ENCODE measurements at places on chromosomes 16 and 17.

DNA sequence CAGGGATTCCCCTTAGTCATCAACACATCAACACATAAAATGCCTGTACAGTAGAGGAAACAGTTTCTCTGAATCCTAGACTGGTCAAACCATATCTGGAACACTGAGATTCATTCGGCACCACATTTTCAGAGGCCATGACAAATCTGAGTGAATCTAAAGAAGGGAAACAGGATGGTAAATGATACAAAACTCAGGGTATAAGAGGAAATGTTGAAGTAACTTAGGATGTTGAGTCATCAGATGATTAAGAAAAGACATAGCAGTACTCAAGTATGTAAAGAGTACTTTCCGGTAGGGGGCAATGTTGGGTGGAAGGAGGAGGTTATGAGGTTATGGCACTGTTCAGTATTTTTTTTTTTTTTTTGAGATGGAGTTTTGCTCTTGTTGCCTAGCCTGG, 358.5 kb upstream of the PMFBP1 start:
- H3K4me3 ChIP-seq: no peak overlapping the region
- H3K27ac ChIP-seq: no peak overlapping the region
- no peaks in the 10 kb centered on the region for H3K36me3 ChIP-seq
- no peak for DNase-seq
- H3K4me1 ChIP-seq: no peaks in the 10 kb centered on the region

GRCh38 chr17:41533613-41534012, 5.5 kb upstream of the KRT19 start:
- H3K27me3 ChIP-seq: peaks cover 11% of the 10 kb centered on the region
- no peak overlapping the region for H3K4me3 ChIP-seq
- no peaks in the 10 kb centered on the region for H3K36me3 ChIP-seq
- no peak for DNase-seq
- H3K27ac ChIP-seq: no peak overlapping the region

DNA sequence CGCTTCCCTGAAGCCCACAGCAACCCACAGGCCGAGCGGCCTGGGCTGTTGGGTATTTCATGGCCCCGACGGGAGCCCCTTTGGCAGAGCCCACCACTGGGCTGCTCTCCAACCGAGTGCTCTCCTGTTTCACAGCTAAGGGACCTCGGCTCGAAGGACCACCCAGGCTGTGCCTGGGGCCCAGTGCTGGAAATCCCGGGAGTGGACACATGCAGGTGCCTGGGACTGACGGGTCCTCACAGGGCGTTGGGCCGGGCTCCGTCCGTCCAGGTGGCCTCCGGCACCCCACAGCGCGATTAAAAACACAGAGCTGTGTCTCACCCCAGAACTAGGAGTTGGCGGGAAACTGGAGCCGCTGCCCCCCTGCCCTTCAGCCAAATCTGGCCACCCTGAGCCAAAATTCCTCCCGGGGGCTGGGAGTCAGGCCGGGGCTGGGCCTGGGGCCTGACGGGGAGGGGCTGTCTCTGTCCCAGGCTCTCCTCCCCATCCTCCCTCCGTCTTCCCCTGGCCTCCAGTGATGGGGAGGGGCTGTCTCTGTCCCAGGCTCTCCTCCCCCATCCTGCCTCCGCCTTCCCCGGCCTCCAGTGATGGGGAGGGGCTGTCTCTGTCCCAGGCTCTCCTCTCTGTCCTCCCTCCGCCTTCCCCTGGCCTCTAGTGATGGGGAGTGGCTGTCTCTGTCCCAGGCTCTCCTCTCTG, 14.1 kb downstream of the UTS2R start:
- H3K27me3 ChIP-seq: peaks cover 6% of the 10 kb centered on the region
- no peak overlapping the region for H3K27ac ChIP-seq
- no peaks in the 10 kb centered on the region for H3K36me3 ChIP-seq
- no peak for DNase-seq

- no peaks in the 10 kb centered on the region for H3K27me3 ChIP-seq
- DNase-seq: no peak
- no peak overlapping the region for H3K27ac ChIP-seq
- H3K4me1 ChIP-seq: no peaks in the 10 kb centered on the region
- no peak overlapping the region for H3K4me3 ChIP-seq
Measured at GRCh38 chr17:36921095-36921851, 16.0 kb upstream of the LHX1 start.

- H3K4me3 ChIP-seq: no peak overlapping the region
- H3K4me1 ChIP-seq: no peaks in the 10 kb centered on the region
- no peak for DNase-seq
- no peaks in the 10 kb centered on the region for H3K27me3 ChIP-seq
Measured at GRCh38 chr17:76827736-76828135, 40.5 kb upstream of the MGAT5B start.

DNA sequence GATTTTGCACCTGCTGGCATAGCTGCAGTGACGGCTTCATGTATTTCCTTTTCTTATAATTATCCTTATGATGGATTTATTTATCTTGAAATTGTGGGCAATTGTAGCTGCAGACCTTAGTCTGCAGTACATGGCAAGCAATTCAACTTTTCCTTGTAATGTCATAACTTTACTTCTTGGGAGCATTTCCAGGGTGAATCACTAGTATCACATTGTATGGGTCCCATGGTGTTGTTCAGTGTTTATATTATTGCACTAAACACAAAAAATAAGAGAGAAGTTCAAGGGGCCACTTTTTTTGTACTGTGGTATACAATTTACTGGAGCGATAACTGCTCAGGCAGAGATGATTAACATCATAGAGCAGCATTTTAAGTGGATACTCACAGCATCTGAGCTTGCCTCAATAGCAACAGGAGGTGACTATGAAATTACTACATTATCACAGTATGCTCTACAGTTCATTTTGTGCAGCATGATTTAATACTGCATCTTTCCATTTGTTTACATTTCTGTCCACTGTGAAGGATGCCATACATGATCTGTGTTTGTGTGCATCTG, 169.5 kb downstream of the STX8 start:
- DNase-seq: no peak
- H3K27ac ChIP-seq: no peak overlapping the region
- no peaks in the 10 kb centered on the region for H3K4me1 ChIP-seq
- H3K36me3 ChIP-seq: no peaks in the 10 kb centered on the region

DNA sequence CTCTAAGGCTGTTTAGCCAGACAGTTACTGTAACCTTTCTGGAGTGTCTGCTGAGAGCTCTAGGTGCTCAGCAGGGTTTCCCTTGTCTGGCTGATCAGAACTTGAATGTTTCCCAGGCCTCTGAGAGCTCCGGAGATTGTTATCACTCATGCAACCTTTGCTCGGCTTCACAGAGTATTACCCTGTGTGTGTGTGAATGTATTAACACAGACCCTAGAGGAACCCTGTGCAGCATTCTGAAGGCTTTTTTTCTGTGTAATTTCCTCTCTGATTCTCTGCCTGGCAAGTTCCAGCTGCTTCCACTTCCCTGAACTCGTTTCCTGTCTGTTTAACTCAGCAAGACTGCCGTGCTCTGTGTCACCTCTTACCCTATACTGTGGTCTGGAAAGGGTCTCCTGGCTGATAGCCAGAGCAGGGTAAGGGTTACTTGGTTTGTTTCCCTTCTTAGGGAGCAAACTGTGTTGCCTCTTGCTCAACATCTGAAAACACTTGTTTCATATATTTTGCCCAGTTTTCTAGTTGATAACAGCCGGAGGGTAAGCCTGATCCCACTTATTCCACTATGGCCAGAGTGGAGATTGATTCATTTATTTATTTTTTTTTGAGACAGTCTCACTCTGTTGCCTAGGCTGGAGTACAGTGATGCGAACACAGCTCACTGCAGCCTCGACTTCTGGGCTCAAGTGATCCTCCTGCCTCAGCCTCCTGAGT, 21.7 kb downstream of the PRMT7 start:
- H3K4me3 ChIP-seq: no peak overlapping the region
- no peaks in the 10 kb centered on the region for H3K27me3 ChIP-seq
- DNase-seq: no peak

DNA sequence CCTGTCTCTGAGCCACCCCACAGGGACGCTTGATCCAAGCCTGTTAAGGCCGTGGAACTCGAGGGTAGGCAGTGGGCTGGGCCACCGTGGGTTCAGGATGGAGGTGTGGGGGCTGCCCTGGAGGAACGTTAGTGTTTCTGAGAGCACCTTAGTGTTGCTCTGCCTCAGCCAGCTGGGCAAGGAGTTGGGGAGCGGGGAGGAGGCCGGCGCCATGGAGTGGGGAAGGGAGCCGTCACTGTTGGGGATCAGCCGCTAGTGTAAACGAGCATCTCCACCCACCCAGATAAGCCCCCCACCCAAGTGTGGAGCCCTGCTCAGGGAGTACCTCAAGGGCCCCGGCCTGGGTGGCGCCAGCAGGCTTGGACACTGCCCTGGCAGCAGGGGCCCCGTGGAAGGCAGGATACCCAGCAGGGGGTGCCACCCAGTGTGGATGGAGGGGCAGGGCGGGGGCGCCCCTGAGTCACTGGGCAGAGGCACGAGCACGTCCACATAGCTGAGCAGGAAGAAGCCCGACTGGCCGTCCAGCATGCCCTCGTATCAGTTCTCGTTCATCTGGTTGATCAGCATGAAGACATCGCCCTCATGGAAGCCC, 98.6 kb downstream of the KPNA2 start:
- H3K27ac ChIP-seq: no peak overlapping the region
- H3K4me1 ChIP-seq: no peaks in the 10 kb centered on the region
- no peaks in the 10 kb centered on the region for H3K27me3 ChIP-seq
- DNase-seq: no peak
- no peak overlapping the region for H3K4me3 ChIP-seq
- no peaks in the 10 kb centered on the region for H3K36me3 ChIP-seq

GRCh38 chr17:78798695-78799559, 16.9 kb upstream of the CYTH1 start:
- H3K4me1 ChIP-seq: peaks cover 27% of the 10 kb centered on the region
- no peak overlapping the region for H3K27ac ChIP-seq
- no peak for DNase-seq
- H3K27me3 ChIP-seq: no peaks in the 10 kb centered on the region
- H3K4me3 ChIP-seq: no peak overlapping the region
- H3K36me3 ChIP-seq: peaks cover 68% of the 10 kb centered on the region

DNA sequence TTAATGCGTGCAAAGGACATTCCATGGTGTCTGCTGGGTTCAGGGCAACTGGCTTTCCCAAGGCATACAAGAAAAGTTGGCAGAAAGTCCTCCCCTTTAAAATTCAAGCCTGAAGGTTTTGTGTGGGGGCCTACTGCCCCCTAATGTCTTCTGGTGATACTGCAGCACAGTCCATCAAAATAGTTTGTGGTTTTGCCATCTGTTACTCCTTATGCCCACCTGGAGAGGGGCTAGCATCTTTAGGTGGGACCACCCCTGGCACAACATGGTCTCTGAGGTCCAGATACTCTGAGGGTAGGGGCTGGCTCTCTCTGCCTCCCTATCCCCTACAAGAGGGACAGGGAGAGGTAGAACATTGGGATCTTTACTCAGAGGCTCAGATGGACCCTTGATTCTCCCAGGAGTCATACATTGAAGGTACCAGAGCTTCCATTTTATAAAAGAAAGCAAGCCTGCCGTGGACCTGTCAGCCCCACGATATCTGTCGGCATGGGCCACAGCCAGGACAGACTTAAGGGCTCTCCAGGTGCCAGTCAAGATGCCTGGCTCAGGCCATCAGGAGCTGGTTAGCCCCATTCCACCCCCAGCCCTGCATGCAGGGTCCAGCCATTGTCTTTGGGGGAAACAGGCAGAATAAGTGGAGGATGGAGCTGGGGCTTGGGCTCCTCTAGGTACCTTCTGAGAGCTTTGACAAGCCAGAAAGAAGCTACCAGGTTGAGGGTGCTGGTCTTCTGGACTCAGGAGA, 6.3 kb downstream of the ESRP2 start:
- H3K27ac ChIP-seq: peak overlapping the region; percentile 3
- peaks cover 17% of the 10 kb centered on the region for H3K36me3 ChIP-seq
- H3K4me1 ChIP-seq: peaks cover 13% of the 10 kb centered on the region
- no peak overlapping the region for H3K4me3 ChIP-seq

DNA sequence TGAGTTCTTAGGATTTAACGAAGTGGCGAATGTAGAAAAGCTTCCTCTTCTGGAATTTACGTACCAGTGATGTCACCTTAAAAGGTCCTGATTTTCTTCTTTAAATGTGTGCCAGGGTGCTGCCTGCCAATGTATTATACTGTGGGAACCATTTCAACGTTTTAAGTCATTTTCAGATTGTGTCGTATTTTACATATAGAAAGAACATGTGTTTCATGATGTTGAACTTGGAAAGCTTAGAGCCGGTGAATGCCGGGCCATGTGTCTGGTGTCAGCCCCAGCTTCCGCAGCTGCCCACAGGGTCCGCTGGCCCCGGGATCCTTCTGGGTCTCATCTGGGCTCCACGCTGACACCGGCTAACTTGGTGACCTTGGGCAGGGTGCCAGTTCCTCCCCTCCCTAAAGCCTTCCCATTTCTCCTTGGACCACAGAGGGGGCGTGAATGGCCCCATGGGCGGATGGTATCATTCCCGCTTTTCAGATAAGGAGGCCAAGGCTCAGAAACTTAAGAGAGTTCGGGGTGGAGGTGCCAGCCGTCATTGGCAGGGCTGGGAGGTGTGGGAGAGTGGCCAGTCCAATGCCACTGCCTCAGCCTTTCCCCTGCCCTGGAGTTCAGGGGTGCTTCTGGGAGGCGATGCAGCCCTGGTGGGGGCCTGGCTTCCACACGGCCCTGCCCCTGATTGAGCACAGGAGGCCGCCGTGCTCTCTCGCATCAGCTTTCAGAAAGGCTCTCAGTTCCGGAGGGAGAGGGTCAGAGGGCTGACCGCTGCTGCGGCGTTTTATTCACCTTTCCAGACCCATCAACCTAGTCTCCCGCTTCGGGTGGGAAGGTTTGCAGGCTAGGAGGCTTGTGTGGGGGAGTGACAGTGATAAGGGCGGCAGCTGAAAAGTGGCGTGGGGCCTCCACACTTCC, 68.8 kb upstream of the CIBAR2 start:
- H3K27ac ChIP-seq: no peak overlapping the region
- H3K4me1 ChIP-seq: no peaks in the 10 kb centered on the region
- no peaks in the 10 kb centered on the region for H3K27me3 ChIP-seq

DNA sequence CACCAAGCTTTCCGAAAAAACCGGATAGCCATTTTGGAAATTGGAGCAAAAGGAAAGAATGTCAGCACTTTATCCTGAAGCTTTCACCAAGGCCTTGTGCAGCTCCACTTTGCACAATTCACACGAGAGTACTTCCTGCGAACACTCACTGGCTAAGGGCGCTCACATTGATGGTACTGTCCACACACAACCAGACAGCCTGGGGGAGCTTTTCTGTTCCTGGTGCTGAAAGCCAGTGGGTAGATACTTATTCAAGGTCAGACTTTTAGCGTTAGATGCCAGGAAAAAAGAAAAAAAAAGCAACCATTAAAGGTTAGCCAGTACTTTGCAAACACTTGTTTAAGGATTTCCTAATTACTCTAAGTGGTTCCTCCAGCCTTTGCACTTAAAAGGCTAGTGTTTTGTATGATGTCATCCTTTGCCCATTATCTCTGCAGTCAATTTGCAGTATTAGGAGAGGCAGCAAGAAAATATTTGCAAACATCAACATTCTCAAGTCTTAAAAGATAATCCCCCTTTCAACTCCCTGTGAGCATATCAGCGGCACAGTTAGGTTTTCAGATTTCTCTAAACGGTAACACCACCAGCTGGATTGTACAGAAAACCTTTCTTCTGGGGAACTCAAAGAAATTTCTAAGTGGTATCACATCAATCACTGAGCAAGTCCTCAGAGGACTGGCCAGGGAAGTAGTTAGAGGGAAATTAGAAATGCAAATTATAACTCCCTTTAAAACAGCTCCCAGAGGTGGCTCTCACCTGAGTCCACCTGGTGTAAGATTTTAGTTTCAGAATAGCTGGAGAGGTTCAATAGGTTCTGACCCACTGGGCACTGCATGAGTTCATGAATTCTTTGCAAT, 243.4 kb upstream of the IRX5 start:
- H3K27ac ChIP-seq: no peak overlapping the region
- no peak for DNase-seq
- no peak overlapping the region for H3K4me3 ChIP-seq
- H3K36me3 ChIP-seq: no peaks in the 10 kb centered on the region
